ENCODE measurements at places on chromosomes 4 and X.
A peak's percentile ranks its signal among the peaks of the same experiment; 100 is the strongest.

GRCh38 chr4:37653601-37654000 is 32.6 kb downstream of the RELL1 start:
- DNase-seq: no peak

DNA sequence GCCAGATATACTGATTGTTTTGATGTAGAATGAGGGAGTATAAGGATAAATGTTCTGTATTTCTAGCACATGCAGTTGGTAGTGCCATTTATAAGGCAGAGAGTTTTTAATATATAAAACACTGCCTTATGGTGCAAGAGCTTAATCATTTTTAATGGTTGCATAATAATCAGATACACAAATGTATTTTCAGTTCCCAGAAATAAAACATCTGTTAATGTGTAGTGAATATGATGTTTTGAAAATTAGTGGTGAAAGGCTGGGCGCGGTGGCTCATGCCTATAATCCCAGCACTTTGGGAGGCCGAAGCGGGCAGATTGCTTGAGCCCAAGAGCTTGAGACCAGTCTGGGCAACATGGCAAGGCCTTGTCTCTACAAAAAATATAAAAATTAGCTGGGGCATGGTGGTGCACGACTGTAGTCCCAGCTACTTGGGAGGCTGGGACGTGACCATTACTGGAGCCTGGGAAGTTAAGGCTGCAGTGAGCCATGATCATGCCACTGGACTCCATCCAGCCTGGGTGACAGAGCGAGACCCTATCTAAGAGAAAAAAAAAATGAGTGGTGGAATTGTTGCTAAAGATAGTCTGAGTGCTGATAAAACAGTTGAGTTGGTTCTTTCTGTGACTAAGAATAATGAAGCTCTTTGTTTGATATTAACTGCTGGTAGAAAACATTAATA is 29.3 kb downstream of the CLCN3 start:
- no peak for DNase-seq

DNA sequence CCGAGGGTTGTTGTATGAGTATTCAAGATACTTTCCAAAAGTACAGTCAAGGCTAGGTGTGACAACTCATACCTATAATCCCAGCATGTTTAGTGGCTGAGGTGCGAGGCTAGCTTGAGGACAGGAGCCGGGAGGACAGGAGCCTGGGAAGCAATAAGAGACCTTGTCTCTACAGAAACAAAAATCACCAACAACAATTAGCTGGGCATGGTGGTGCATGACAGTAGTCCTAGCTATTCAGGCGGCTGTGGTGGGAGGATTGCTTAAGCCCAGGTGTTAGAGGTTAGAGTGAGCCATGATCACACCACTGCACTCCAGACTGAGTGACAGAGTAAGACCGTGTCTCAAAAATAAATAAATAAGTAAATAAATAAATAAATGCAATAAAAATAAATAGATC is 91.6 kb downstream of the TLL1 start:
- no peak for DNase-seq

GRCh38 chr4:173505924-173506518 is 24.0 kb downstream of the HAND2 start:
- DNase-seq: no peak

DNA sequence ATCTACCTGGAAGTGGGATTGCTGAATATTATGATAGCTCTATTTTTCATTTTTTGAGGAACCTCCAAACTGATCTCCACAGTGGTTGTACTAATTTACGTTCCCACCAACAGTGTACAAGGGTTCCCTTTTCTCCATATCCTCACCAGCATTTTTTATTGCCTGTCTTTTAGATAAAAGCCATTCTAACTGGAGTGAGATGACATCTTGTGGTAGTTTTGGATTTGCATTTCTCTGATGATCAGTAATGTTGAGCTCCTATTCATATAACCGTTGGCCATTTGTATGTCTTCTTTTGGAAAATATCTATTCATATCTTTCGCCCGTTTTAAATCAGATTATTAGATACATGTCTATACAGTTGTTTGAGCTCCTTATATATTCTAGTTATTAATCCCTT is 101.8 kb downstream of the RASGEF1B start:
- no peak for DNase-seq

- no peak for DNase-seq
Observed at GRCh38 chr4:74527049-74527448, 82.1 kb downstream of the AREG start.

DNA sequence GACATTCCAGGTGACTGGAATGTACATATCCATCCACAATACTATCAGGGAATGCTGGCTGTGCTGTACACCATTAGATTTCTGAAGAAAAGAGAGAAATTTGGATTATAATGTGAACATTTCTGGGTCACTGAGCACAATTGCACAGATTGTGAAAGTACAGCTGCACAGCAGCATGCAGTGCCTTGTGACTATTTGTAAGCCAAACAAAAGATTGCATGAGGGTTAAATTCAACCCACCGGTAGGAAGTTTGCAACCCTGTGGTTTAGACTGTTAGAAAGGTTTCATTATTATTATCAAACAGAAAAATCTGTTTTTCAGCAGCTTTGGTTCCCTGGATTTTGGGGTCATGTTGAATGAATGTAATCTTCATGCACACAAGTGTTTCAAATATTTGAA is 24.5 kb downstream of the DDIT4L start:
- DNase-seq: no peak

- no peak for DNase-seq
Observed at GRCh38 chr4:24956091-24956490, 43.2 kb upstream of the CCDC149 start.

GRCh38 chr4:189092581-189092980 is 848.1 kb upstream of the FRG1 start:
- DNase-seq: no peak

DNA sequence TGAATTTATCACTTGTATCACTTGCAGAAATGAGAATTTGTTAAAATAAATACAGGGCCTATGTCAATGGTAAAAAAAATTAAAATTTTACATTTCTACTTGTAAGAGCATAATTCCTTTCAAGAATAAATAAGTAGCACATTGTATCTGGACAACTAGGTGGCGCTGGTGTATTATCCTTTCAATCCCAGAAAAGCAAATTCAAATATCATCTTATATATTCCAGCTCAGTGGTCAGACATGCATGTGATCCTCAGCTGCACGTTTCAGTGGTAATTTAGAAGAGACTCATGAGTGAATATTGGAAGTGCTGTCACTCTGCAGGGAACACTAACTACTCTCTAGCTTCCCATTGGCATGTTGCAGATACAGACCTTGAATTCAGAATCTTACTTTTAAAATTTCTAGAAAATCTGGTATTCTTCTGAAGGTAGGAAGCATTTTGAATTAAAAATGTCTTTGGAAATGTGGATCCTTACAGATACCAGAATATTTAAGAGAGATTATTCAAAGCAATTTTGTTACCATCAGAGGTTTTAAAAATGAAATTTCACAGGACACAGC is 1414.7 kb upstream of the TENM3 start:
- DNase-seq: peak; percentile 0

DNA sequence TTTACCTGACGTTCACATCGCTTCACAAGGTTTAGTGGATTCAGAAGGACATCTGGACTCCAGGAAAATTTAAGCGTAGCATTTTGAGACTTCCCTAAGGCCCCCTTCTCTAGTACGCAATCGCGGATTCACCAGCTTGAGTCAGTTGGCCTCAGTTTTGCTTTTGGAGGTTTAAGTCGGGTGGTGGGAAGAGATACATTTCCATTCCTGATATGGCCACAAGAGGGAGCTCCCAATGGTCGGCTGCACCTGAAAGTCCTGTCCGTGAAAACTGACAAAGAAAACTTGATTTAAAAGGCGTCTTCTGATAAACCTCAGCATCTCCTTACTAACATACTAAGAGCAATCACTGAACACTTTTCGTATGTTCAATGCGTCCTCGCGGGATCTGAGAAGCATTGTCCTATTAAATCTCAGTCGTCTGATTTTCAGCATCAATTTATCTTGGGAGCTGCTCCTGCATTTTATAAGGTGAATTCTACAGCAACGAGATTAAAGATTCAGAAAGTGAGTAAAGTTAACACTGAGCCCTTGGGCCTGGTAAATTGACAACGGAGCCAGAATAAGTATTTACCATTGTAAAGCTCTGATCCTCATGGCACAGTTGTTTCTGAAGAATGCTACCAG is 50.6 kb downstream of the LGI2 start:
- no peak for DNase-seq

- no peak for DNase-seq
Observed at GRCh38 chrX:13535376-13536165, 33.8 kb upstream of the EGFL6 start.

GRCh38 chr4:169115897-169116254 is 105.8 kb upstream of the CBR4 start:
- no peak for DNase-seq

GRCh38 chrX:138191998-138192397 is 519.5 kb downstream of the FGF13 start:
- DNase-seq: no peak

DNA sequence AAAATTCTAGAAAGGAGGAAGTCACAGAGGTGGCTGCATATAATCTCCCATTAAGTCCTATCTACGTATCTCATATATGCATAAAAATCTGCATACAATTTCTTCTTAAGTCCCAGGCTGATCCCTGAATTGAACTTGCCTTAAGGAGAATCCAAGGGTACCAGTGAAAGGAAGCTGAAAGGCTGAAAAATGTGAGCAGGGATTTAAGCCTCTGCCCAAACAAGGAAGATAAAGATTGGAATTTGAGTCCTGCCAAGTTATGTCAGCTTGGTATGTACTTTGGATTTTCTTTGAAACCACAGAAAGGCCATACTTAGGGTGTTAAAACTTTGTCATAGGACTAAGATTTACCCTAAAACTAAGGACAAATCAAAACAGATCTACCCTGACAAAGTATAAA is 26.5 kb upstream of the GEMIN8 start:
- no peak for DNase-seq

GRCh38 chr4:155582971-155583437 is 83.6 kb upstream of the GUCY1A1 start:
- no peak for DNase-seq

GRCh38 chr4:165131247-165131832 is 18.7 kb upstream of the TMEM192 start:
- DNase-seq: peak; percentile 0

GRCh38 chr4:152258391-152258790 is 277.5 kb downstream of the FBXW7 start:
- no peak for DNase-seq

- DNase-seq: no peak
Observed at GRCh38 chr4:43987331-43987944, 461.2 kb downstream of the KCTD8 start.

DNA sequence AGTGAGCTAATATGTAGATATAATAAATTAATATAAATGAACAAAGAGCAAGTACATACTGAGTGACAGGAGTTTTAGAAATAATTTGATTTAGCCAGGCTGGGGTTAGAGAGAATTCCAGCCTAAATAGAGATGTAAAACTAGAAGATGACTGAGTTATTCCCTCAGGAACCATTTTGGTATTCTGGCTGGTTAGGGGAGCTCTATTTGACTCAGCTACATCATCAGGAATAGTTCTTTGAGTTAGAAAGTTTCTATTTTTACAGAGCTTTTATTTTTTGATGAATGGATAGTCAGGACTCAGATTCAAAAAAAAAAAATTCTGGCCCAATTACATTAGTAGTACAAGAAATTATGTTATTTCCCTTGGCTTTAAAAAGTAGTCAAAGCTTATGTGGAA is 180.4 kb upstream of the MID1 start:
- no peak for DNase-seq

DNA sequence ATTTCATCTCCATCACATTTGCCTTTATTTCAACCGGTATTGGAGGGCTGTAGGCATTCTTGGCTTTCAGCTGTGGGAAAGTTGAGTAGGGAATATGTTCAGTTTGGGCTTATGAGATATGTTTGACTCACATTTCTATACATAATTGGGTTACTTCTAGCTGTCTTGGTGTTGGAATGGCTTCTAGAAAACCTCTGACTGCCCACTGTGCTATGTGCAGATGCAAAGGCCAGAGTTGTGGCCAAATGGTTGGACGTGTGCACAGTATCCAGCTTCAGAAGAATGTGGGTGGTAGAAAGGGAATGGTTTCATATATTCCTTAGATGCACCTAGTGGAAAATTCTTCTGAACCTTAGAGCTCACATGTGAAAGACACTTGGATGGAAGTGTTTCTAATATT is 92.6 kb upstream of the H2AZ1 start:
- no peak for DNase-seq

GRCh38 chr4:165048170-165048569 is 5.5 kb upstream of the TRIM75 start:
- no peak for DNase-seq

GRCh38 chr4:41969671-41970070 is 11.9 kb upstream of the DCAF4L1 start:
- DNase-seq: no peak

DNA sequence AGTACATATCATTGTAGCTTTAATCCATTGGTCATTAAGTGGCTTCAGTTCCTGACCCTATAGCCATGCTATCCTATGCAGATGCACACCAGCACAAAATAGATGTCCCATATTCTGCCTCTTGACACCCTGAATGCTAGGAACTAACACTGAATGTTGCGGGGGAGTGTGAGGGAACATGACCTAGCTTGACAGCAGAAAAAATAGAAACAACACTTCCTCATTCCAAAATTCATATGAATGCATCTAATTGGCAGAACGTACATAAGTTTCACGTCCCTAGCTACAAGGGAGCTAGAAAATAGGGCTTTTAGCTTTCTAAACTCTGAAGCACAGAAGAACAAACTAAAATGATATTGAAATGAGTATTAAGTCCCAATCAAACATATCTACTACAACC is 14.4 kb upstream of the DCAF8L1 start:
- DNase-seq: no peak

DNA sequence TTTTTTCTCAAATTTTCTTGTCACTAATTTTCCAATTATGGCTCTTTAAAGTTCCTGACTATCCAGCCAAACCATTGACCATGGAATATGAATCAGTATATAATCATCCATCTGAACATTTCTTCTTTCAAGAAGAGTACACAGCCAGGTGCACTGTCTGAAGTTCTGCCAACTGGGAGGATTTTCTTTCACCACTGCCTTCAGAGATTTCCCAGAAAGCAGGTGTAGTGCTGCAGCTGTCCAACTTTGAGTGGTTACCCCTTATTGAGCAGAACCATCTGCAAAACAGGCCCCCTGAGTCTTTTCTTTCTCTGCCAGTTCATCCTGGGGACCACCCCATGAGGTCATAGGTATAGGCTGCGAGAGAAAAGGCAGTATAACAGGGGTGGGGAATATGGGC is 1213.2 kb downstream of the RAPGEF2 start:
- no peak for DNase-seq

DNA sequence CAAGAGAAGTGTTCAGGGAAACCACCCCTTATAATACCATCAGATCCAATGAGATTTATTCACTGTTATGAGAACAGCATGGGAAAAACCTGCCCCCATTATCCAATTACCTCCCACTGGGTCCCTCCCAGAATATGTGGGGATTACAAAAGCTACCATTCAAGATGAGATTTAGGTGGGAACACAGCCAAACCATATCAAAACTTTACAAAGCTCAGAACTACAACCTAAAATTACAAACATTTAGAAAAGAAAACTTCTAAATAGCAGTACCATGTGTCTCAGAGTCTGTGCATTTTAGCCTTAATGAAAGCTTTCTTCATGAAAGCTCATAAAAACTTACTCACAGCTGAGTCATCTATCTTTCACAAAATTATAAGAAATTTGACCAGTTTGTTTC is 1442.8 kb upstream of the PCDH7 start:
- no peak for DNase-seq

GRCh38 chrX:134683351-134684005 is 25.2 kb upstream of the PLAC1 start:
- DNase-seq: peak; percentile 15

- DNase-seq: no peak
Observed at GRCh38 chr4:48041535-48042137, 25.1 kb downstream of the NIPAL1 start.

GRCh38 chr4:3532751-3533422 is 665 bp upstream of the LRPAP1 start:
- DNase-seq: no peak

GRCh38 chrX:125444659-125445058 is 125.0 kb downstream of the TEX13C start:
- no peak for DNase-seq

All from NCI-H2171 (cell line).